Fibroblast of villous mesenchyme (primary cell): ENCODE measurements at places on chromosomes 5 and 9.

DNA sequence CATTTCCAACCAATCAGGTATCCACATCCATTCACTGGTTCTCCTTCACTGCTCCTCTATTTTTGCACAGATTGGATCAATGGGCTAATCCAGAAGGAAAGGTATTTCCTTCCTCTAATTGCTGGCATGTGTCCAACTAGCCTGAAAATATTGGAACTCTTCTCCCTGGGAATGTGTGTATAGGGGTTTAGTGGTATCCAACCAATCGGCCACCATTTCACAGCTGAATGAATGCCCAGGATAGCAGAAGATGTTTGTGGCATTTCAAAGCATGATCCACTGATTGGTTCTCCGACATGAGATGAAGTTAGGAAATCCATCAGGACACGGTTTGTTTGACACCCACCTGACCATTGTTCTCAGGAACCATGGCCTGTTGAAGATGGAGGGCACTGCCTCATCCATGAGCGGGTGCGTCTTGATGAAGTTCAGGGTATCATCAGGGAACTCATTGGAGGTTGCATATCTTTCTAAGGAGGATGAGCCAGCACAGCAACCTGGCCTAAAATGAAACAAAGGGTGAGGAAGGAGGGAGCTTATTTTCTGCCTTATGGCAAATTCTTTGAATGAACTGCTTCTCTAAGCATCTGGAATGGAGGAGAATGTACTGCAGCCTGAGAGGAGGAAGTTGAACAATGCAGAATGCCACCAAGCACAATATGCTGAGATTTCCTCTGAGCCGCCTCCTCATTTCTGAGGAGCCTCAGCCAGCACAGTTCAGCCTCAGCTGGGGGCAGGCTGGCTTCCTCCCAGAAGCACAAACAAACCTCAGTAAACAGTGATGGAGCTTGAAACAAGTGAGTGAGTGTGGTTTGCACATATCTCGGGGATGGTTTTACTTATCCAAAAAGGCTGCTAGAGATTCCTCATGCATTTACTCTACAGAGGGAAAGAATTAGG is 94.6 kb downstream of the SEMA6A start:
- DNase-seq: no peak

GRCh38 chr9:34176089-34176488 is 2.8 kb upstream of the UBAP1 start:
- DNase-seq: no peak

DNA sequence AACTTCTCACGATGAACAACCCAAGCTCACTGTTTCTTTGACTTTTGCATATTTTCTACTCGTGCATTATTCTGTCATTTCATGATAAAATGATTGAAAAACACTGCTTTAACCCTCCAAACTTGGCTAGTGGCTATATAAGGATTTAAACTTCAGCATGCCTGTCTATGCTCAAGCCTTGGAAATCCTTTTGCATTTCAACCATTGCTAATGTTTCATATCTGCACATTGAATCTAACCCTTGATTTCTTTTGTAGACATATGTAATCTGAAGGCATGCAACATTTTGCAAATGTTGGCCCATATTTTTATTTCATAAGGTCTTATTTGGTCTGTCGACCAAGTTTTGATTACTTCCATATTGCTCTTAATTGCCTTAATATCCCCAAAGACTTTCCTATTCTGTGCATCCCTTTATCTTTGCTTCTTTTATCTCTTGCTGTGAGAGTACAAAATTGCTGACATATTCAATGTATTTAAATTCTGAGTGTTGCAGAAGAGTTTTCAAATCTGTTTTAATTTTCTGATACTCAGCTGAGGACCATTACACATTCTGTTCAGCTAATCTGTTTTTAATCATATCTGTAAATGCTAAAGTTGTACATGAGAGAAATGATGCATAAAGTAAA is 403.7 kb upstream of the ZNF608 start:
- DNase-seq: no peak

- peak; percentile 61 for DNase-seq
Measured at GRCh38 chr5:126917918-126918614, 112.3 kb downstream of the MARCHF3 start.

GRCh38 chr9:124473310-124473709 is 23.1 kb downstream of the ADGRD2 start:
- no peak for DNase-seq

- no peak for DNase-seq
Measured at GRCh38 chr9:133788819-133789717, 50.9 kb upstream of the SARDH start.

GRCh38 chr5:107948377-107948776 is 277.6 kb upstream of the EFNA5 start:
- DNase-seq: no peak

DNA sequence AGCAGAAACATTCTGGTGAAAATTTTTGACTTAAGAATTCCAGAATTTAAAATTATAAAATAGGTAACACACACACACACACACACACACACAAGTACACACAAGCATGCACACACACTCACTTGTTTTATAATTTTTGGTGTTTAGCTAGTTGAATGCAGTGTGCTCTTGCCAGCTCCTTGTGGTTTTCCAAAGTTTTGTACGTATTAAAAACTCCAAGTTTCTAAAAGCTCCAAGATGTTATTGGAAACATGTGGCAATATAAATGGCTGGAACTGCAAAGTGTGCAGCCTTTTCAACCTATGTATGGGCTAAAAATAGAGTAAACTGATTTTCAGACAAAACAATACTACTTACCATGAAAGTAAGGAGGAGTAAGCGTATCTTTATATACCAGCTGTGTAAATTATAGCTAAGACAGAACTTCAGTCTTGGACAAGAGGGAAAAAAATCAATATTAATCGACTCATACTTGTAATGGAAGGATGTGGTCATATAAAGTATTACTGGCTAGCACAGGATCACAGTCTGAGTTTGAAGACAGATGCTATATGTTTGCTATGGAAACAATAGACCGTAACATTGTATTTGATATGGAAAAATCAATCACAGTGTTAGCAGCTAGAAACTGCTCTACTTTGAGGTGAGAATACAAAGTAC is 727.1 kb upstream of the GRAMD2B start:
- DNase-seq: peak; percentile 30
